ENCODE measurements at places on chromosomes 2 and 18.
A peak's percentile ranks its signal among the peaks of the same experiment; 100 is the strongest.

DNA sequence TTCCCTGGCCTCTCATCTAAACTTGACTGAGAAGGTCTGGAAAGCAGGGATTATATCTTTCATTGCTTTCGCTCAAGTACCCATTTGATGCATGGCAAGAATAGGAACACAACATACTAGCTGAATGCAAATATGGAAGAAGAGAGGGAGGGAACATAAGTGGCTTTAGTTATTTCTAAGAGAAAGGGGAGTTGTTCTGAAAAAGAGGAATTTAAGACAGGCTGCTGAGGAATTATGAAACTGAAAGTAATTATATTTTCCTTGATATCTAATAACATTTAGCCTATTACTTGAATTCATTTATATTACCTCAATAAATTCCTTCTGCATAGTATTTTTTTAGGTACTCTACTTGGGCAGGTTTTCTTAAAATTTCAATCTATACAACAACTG is 105.8 kb upstream of the TTN start:
- DNase-seq, result no peak

GRCh38 chr2:135386993-135387392 is 144.0 kb downstream of the ZRANB3 start:
- DNase-seq, result no peak

GRCh38 chr2:59233920-59234319 is 992.8 kb upstream of the FANCL start:
- DNase-seq, result no peak

- no peak for DNase-seq
These were observed 37.0 kb downstream of the TGFA start for GRCh38 chr2:70516596-70516995.

DNA sequence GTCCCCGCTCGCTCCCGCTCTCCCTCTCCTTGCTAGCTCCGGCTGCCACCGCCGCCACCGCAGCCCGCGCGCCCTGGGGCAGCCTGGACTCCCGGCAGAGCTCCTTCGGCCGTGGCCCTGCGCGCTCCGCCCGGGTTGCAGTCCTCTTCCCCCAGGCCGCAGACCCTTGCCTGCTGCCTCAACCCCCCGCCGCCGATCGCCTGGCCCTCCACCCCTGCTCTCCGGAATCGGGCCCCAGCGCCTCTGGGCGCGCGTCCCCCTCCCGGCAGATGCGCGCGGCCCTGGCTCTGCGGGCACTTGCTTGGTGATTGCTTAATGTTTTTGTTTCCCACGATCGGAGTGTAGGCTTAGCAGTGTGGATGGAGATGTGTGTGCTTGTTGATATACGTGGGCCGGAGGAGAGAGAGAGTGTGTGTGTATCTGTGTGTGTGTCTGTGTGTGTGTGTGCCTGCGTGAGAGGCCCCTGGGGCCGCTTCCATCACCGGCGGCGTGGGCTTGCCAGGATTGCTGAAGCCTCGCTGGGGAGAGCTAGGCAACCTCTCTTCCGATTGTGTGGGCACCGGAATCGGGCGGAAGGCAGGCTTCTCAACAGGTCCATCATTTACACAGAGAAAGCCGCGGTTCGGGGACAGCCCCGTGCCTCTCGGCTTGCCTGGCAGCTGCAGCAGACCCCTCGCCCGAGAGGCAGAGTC is 877 bp downstream of the INHBB start:
- no peak for DNase-seq

GRCh38 chr2:74515981-74516633 is 1.9 kb downstream of the TLX2 start:
- DNase-seq, result no peak

- no peak for DNase-seq
These were observed 112.9 kb upstream of the ATP8B1 start for GRCh38 chr18:57915865-57916582.

GRCh38 chr2:135174810-135175093 is 122.7 kb downstream of the RAB3GAP1 start:
- no peak for DNase-seq

DNA sequence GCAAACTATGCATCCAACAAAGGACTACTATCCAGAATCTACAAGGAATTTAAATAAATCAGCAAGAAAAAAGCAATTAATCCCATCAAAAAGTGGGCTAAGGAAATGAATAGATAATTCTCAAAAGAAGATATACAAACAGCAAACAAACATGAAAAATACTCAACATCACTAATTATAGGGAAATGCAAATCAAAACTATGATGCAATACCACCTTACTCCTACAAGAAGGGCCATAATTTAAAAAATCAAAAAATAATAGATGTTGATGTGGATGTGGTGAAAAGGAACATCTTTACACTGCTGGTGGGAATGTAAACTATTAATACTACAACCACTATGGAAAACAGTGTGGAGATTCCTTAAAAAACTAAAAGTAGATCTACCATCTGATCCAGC is 164.7 kb downstream of the ZBTB7C start:
- DNase-seq, result no peak

DNA sequence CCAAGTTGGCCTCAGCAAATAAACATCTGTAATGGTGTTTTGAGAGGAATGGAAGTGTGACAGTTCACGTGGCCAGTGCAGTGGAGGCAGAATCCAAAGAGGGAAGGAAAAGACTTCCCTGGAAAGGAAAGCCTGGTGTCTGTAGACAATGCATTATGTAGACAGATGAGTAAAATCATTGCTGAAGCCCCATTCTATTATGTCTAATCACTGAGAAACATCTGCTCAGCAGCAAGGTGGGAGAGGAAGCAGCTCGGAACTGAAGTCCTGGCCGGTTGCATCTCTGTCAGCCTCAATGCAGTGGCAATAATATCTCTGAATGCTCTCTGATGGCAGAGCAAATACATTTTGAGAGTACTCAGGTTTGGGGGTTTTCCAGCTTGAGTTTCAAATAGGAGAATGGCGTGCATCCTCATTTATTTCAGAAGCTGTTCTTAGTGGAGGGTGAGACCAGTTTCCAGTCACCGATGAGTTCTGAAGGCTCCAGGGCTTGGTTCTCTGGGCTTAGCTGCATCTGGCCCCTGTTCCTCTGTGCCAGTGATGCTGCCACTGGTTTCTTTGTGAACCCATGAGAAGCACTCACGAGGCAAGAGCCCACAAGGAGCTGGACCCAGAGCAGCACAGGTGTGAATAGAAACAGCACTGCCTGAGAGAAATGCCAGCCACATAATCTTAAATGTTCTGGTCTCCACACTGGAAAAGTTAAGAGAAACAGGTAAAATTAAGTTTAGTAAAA is 63.3 kb downstream of the RPIA start:
- no peak for DNase-seq

- DNase-seq, result no peak
These were observed 901.2 kb downstream of the DCC start for GRCh38 chr18:53241161-53241560.

- DNase-seq, result peak; percentile 81
These were observed 186.9 kb downstream of the GFPT1 start for GRCh38 chr2:69200107-69200520.

DNA sequence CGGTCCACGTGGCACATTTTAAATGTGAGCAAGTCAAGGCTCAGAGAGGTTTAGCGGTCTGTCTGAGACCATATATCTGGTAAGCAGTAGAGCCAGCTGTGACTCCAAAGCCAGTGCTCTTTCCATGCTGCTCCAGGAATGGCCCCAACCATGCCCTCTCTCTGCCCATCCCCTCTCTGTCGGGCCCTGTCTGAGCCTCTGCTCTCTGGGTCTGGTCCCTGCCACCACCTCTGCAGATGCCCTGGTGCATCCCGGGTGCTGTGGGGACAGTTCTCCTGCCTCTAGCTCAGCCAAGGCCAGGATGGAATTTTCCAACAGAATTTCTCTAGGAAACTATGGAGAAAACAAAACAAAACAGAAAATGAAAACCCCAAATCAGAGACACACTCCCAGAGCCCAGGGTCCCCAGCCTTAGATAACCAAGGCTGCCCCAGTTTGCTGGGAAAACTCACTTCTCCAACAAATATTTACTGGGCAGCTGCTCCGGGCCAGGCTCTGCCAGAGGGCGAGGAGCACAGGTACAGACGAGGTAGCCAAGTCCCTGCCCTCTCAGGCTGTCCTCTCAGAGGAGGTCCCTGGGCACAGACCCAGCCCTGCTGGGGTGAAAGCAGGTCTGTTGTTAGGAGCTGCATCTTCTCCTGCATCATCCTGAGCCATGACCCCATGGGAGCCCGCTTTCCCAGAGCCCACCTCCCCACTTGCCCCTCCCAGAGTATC is 9.2 kb downstream of the ADRA2B start:
- no peak for DNase-seq

DNA sequence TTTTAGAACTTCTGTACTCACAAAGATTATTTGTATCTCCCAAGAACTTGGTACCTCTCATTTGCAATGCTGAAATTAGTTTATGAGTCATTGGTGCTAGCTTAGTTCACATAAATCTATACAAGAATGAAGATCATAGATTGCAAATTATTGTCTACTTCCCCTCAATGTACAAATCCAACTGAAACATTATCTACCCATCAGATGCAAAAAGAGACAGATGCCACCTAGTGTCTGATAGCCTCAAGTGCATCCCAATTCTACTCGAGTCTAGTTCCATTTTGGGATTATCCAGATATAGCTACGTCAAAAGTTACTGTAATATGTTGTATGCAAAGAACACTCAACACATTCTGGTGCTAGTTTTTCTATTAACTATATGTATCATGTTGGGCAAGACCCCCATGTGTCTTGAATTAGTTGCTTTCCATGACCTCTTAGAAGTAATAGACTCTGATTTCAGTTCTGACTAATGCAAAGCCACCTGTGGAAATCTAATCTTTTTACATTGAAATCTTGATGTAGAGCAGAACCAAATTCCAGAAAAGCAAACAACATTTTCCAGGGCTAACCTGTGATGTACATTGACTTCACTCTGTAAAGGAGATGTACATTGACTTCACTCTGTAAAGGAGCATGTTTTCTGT is 210.0 kb downstream of the RBM43 start:
- DNase-seq, result peak; percentile 49

- DNase-seq, result no peak
These were observed 355.6 kb upstream of the GYPC start for GRCh38 chr2:126300348-126300747.

DNA sequence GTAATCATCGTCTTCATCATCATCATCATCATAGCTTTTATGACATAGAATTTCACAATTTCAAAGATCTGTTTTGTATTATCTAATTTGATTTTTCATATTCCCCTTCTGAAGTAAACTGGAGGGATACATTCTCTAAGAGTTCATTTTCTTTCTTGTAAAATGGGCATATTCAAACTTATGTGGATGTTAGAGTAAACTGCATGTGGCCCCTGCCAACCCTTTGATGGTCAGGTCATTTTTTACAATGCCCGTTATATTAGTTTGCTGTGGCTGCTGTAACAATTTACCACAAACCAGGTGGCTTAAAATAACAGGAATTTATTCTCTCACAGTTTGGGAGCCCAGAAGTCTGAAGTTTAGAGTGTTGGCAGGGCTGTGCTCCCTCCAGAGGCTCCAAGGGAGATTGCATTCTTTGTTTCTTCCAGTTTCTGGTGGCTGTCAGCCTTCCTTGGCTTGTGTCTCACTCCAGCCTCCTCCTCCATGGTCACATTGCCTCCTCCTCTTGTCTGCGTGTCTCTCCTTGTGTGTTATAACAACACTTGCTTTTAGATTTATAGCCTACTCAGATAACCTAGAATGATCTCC is 127.5 kb upstream of the MMADHC start:
- peak; percentile 27 for DNase-seq

- no peak for DNase-seq
These were observed 120.2 kb downstream of the CLIP4 start for GRCh38 chr2:29235411-29235810.

- DNase-seq, result peak; percentile 10
These were observed 529.8 kb upstream of the VRK2 start for GRCh38 chr2:57516698-57517340.

- DNase-seq, result peak; percentile 25
These were observed 17.3 kb downstream of the PIK3C3 start for GRCh38 chr18:41972067-41972925.

GRCh38 chr2:69436596-69436937 is 668 bp downstream of the NFU1 start:
- DNase-seq, result no peak

GRCh38 chr2:28390241-28390745 is 2.4 kb upstream of the FOSL2 start:
- peak; percentile 89 for DNase-seq

DNA sequence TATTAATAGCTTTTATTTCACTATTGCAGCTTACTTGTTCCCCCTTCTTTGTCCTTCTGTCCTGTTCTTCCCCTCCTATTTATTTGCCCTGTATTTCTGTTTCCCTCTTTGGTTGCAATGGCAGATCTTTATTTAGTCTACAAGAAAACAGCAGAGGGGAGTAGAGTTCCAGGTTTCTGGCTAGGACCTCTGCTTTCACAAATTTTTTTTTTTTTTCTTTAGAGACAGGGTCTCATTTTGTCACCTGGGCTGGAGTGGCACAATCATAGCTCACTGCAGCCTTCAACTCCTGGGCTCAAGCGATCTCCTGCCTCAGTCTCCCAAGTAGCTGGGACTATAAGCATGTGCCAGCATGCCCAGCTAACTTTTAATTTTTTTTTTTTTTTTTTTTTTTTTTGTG is 188.1 kb upstream of the SPRED2 start:
- no peak for DNase-seq

GRCh38 chr2:38598200-38598990 is 4.3 kb downstream of the HNRNPLL start:
- DNase-seq, result no peak

- no peak for DNase-seq
These were observed at the start of gene NCK2 for GRCh38 chr2:105744909-105745853. Gene NCK2 (plus strand): TSS chr2:105744912. CDS start chr2:105855064, 110,152 bp downstream.
